ENCODE measurements at places on chromosomes 7 and 10. TPM values are rescaled to one million over a fixed set of nuclear protein-coding genes. Genes with fewer than 3 reads are reported as not detected.

ASAH2 gene
- 6.8 TPM for polyA plus RNA-seq

DNA sequence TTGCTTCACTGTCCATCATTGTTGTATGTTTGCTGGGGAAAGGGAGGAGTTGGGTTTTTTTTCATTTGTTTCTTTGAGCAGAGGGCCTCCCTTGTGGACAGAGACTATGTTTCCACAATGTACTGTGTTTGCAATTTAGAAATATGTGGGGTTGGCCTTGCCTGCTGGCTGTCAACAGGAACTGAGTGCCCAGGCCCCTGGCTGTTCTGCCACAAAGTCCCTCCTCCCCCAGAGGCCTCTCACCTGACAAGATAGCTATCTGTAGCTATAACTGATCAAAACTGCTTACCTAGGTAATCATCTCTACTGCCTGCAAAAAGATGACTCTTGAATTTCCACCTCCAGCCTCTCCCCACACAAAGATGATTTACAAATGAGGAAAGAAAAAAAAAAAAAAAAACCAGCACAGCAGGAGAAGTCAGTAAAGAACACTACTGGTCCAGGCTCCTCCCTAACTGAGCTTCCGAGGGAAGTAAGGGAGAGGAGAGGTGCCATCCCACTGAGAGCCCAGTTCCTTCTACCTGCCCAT, 121.8 kb downstream of the SGMS1 start:
- no peak for DNase-seq

GRCh38 chr10:48450233-48450740, 143.8 kb downstream of the MAPK8 start:
- DNase-seq, result no peak

- peak; percentile 71 for DNase-seq
Measured at GRCh38 chr10:3873728-3874461, 88.9 kb upstream of the KLF6 start.

- DNase-seq, result no peak
Measured at GRCh38 chr10:106226142-106226541, 938.4 kb downstream of the SORCS1 start.

TNRC18 gene
- polyA plus RNA-seq, result 120 TPM

- no peak for DNase-seq
Measured at GRCh38 chr7:44244282-44244681, 43.5 kb downstream of the YKT6 start.
